ENCODE measurements at places on chromosomes 13 and 19.

DNA sequence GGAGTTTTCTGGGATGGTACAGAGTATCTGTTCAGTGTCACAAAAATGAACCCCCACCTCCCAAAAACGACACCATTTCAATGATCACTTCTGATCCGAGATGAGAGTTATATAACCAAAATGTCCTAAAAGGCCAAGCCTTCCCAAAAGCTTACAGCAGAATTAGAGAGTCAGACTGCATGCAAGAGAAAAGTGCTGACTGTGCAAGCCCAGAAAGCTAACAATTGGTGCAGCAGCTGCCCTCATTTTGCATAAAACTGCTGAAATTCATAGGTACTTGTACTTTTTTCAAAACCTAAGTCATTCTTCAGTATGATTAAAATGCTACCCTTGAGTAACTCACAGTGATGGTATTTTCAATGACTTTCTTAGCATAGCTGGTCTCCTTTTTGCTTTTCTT lies 819.6 kb upstream of the ARGLU1 start:
- DNase-seq, result no peak

DNA sequence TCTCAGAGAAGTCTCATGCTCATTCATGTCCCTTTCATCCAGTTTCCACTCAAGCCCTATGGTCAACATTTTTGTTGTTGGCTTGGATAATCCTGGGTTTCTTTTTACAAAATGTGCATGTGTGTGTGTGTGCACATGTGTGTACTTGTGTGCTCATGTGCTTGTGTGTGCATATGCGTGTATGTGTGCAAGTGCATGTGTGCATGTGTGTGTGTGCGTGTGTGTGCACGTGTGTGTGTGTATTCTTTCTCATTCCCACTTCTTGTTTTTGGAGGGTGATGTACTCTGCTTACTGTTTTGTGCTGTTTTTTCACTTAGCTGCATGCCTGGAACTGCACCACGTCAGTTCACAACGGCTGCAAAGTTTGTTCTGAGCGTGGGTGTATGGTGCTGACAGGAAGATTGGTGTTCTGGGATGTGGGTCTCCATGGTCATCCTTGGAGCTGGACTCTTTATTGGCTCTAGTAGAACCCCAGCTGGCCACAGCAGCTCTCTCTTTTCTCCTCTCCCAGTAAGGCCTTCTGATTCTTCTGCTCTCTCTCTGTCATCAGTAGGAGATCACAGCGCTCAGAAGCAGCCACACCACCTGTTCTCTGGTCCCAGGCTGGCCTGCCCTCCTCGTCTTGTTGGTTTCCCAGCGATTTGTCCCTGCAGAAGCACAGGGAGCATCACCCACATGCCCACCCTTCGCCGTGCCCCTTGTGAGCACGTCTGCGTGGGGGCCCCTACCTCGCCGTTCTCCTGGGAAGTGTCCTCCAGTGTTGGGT lies 60.8 kb downstream of the SOX1 start:
- no peak for DNase-seq

DNA sequence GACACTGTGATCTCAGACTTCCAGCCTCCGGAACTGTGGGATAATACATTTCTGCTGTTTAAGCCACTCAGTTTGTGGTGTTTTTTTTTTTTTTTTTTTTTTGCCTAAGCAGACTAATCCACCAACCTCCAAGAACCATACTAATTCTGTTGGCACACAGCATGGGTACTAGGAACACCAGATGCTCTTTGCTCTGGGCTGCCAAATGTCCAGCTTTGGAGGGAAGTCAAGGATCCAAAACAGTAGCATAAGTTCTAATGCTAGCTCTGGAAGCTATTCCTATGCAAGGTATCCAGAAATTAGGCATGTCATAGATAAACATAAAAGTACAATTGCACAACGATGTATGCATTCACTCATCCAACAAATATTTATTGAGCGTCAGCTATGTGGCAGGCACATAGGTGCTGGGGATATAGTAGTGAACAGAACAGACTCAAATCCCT lies 64.5 kb upstream of the WDFY2 start:
- no peak for DNase-seq

DNA sequence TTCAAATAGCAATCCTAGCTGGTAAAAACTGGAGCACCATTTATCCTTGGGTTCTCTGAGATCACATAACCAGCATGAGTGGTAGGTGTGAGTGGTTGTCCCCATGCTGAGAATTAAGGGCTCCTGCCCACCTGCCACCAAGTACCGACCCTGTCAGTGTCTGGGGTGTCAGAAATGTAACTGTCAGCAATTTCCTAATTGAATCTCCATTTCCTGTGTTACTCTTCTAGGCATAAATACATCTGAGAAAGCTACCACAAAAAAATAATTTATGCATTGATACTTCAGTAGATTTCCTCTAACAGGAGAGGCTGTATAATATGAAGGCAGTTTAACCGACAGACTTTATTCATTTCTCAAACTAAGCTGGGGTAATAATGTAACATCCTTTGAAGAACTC lies 25.1 kb downstream of the CPB2 start:
- no peak for DNase-seq

- DNase-seq, result no peak
Measured at GRCh38 chr13:51549593-51549992, 34.7 kb upstream of the WDFY2 start.

- no peak for DNase-seq
Measured at GRCh38 chr19:55325172-55325571, at the start of gene TMEM150B. TMEM150B (minus strand) TSS chr19:55325341; CDS start chr19:55321036, 4,305 bp downstream.

DNA sequence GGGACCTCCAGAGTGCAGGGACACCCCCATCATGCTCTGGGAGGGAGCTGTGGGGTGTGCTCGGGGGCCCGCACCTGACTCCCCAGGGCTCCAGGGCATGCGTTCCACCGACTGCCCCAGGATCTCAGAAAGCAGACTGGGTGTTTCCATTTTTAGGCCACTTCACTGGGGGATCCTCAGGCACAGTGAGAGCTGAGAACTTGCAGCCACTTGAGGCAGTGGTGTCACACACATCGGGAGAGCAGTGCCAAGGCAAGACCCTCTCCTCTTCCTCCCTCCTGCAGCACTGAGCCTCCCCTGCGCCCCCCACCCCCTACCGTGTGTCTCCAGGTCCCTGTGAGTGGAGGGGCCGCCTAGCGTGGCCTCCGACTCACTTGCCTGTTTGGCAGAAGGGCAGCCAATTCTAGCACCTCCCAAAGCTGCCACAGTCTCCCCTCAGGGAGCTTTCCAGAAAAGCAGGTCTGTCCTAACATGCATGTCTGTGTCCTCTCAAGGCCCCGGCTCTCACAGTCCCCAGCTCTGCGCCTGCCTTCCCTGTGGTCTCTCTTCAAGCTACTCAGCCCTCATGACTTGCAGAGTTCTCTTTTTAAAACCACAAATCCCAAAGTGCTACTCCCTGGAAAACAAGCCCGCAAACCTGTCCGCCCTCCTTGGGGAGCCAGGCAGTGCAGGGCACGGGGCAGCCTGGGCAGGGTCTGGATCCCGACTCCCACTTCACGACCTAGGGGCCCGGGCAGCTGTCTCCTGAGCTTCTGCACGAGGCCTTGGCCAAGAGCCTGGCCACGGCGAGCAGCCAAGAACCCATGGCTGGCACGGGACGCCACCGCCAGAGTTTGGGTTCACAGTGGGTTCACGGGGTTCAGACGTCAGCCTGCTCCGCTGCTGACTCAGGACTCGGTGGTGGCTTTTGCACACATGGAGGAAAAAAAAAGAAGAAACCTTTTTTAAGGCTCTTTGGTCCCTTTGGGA lies 94.1 kb downstream of the STK24 start:
- DNase-seq, result peak; percentile 71

GRCh38 chr13:31485651-31486051 lies 253.7 kb upstream of the RXFP2 start:
- no peak for DNase-seq

DNA sequence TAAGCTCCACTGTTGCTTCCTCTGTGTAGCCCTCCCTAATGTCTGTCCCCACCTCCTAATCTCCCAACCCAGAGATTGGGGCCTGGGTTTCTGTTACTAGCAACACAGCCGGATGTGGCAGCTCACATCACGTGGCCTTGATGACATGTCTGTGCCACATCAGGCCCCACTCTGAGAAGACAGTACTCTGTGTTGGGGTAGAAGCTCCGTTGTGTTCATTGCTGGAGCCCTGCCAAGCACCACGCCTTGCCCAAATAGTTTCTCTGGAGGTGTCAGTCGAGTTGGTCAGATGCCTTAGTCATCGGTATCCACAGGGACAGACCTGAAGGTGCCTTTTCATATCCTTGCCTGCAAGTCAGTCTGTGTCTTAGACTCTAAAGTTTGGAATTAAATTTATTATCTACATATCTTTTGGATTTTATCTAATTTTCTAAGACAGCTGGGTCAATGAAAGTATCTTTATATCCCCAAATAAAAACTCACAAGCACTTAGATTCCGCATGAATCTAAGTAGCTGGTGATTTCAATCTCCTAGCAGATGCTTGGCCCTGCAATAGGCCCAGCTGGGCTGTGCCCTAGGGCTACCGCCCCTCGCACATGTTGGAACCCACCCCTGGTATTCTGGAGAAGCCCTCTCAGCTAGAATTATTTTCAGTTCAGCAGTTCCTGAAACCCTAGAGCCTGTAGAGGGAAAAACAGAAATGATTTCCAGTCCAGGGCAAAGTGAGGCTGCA lies 204.0 kb upstream of the TSHZ3 start:
- DNase-seq, result no peak

DNA sequence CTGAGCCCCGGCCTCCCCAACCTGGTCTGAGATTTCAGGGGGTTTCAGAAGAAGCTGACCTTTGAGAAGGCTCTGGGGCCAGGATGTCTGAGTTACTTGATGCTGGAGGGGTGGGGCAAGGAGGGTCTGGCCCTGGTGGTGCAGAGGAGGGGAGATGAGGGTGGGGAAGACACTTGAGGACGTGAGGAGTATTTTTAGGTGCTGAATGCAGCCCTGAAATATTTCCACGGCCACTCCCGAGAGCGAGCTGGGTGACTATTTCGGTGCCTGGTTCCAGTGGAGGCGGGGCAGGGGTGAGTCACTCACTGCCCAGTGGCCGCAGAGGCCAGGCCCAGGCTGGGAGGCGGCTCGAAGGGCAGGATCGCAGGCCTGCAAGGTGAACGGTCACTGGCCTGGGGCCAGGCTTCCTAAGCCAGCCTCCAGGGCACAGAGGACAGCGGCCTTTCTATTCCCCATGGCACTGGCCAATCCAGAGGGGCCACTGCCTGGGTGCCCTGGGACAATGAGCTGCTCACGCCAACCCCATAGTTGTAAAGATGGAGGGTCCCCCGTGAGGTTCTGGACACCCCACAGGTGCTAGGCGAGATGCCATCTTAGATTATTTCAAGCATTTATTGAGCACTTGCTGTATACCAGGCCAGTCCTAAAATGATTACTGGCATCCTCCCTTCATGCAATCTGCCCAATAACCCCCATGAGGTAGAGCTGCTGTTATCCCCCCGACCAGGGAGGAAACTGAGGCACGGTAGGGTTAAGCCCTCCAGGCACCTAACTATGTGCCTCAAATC lies 19.7 kb upstream of the JUND start:
- DNase-seq, result no peak

DNA sequence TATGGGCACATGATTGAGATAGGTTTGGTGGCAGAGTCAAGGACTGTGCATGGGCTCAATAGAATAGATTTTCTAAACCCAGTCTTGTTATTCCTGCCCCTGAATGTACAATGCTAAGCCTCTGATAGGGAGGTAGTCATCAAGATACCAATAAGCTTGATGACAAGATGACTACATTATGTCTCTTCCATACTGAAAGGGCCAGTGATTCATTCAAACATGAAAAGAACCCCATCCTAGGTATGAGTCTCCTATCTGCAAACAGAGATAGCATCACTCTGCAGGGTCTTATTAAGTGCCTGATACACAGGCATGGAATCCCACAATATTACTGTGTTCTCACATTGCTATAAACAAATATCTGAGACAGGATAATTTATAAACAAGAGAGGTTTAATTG lies 40.3 kb upstream of the UFM1 start:
- DNase-seq, result no peak

GRCh38 chr13:34000955-34001354 lies 183.0 kb downstream of the RFC3 start:
- DNase-seq, result no peak

DNA sequence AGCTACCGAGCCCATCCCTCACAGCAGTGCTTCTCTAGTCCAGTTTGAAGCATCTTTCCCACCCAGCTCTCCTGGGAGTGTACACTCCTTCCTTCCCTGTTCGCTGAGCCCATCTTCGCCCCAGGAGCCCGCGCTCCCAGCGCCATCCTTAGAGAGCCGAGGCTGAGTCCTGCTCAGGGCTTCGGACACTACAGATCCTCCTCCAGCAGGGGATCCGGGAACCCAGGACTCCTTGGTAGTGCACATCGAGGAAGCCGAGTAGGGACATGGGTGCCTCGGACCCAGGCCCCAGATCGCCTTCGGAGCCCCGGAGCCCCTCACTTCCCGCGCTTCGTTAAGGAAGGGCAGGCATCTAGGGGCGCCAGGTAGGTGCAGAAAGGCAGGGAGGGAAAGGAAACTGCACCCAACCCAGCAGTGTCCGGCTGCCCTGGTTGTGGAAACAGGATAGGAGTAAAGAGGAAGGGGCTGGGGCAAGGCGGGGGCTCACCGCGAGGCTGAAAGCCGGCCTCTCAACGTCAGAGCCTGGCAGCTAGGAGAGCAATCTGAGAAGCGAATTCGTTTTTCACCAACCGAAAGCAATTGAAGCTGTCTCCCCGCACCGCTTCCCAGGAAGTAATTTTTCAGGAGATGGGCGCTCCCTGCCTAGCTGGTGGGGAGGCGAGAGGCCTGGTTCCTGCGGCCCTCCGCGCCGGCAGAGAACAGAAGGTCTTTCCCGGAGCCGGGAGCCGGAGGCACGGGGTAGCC lies 1.0 kb downstream of the PDX1 start:
- no peak for DNase-seq

DNA sequence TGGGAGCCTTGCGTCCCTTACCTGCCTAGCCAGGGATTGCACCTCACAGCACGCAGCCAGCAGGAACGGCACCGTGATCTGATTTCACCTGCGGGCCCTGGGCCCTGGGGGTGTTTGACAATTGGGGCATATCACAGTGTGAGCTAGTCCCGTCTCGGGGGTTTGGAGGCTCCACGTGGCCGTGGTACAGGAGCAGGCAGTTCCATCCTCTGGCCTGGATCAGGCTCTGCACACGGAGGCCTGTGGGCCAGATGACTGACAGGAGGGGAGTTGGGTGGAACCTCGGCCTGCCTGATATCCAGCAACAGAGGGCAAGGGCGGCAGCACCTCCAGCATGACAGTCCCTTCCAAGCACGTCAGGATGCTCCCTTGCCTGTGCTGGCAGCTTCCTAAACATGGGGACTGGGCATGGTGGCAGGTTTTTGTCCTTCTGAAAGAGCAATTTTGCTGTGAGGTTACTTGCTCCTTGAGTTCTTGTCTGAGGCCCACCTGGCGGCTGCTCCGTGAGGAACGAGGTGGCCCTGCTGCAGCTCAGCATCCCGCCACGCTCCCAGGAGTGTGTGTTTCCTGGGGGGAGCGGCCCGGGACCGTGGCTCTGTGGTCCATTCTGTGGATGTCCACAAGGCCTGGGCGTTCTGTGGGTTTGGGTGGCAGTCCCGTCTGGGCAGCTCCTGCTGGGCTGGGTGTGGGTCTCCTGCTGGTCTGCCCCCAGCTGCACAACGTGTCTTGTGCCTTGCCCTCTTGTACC lies 6.3 kb upstream of the RPS15 start:
- DNase-seq, result no peak

GRCh38 chr13:62593804-62594203 lies 1178.2 kb upstream of the PCDH20 start:
- DNase-seq, result no peak
